ENCODE measurements at places on chromosomes 4 and X.

GRCh38 chr4:157700898-157701694 is 471.7 kb downstream of the GASK1B start:
- DNase-seq = no peak

DNA sequence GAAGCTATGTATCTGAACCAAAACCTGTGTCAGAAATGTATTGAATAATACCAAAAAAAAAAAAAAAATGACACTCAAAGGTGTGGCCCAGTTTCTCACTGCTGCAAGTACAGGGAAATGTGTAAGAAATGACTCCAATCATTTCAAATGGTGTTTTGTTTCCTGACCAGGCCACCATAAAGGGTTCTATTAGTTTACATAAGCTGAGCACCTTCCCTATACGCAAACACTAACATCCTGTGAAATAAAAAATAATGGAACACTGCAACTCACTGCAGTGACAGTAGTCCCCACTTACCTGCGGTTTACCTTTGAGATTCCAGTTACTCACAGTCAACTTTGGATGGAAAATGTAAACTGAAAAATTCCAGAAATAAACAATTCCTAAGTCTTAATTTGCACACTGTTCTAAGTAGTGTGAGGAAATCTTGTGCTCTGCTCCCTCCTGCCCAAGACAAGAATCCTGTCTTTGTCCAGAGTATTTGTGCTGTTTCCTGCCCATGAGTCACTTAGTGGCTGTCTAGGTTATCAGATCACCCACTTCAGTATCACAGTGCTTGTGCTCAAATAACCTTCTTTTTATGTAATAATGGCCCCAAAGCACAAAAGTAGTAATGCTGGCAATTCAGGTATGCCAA is 265.3 kb downstream of the RCHY1 start:
- DNase-seq = no peak

GRCh38 chrX:155645180-155645579 is 32.4 kb upstream of the TMLHE start:
- no peak for DNase-seq

- peak; percentile 26 for DNase-seq
These were observed 143.6 kb downstream of the TMEM164 start for GRCh38 chrX:110146521-110146920.

DNA sequence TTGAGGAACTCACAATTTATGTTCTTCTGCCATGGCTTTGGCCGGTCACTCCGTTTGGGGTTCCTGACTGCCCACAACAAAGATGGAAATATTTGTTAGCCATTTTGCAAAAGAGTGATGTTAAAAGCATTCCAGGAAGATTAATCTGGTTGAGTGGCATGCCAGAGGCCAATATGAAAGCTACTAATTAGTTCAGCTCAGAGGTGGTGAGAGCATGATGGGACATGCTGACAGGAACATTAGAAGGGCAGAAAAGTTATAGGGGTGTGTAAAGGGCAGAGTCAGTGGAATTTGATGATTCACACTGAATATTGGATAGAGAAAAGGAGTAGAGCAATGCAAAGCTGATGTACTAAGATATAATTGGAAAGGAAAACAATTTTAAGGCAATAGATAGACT is 94.4 kb downstream of the TLL1 start:
- DNase-seq = no peak

DNA sequence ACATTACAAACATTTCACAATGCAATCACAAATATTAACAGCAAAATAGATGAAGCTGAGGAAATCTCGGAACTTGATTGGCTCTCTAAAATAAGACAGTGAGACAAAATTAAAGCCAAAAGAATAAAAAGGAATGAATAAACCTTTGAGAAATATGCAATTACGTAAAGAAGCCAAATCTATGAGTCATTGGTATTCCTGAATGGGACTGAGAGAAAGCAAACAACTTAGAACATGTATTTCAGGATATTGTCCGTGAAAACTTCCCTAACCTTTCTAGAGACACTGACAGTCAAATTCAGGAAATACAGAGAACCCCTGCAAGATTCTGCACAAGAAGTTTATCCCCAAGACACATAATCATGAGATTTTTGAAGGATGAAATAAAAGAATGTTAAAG is 48.4 kb upstream of the SPANXN2 start:
- DNase-seq = no peak

- no peak for DNase-seq
These were observed 456.3 kb downstream of the DTHD1 start for GRCh38 chr4:36737691-36738090.

GRCh38 chr4:74840936-74841509 is 46.7 kb upstream of the BTC start:
- DNase-seq = no peak

Measured in central memory CD4-positive, alpha-beta T cell (primary cell).